Activated T-cell treated with anti-CD3 and anti-CD28 coated beads for 1 hour (primary cell): ENCODE measurements at places on chromosomes 2 and 18.

DNA sequence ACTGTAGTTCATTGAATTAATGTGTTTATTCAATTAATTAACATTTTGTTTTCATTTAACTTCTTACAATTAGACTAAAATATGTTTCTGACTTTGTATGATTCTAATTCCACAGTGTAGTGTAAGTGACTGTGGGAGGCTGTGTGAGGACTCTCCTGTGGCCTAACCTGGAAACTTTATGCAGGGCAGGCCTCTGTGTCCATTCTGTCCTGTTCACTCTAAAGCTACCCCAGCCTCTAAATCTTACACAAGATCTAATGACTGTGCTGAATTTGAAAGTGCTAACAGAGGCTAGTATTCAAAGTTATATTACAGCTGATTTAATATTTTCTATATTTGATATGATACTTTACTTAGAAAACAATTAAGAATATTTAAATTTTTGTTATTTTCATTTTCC is 270.5 kb upstream of the CDH19 start:
- no peak for DNase-seq

DNA sequence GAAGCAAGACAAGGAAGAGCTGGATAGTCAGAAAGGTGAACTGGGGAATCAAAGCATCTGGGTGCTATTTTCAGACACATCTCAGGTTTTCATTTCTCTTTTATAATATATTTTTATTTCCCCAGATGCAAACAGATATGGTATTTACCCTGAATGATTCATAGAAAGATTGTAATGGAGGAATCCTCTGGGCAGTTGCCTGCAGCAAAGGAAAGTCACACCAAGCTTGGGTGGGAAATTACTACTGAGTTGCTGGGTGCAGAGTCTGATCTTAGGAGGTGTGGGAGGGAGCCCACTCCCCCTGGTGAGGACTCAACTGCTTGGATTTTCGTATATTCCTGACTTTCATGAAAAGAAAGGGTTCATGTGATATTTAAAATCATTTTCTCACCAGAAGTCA is 2.1 kb downstream of the EFR3B start:
- no peak for DNase-seq

- no peak for DNase-seq
These were observed 90.1 kb upstream of the KLF7 start for GRCh38 chr2:207255565-207256470.

- DNase-seq, result no peak
These were observed 18.0 kb upstream of the SAG start for GRCh38 chr2:233289648-233290047.

GRCh38 chr2:149507974-149508373 is 79.6 kb downstream of the MMADHC start:
- no peak for DNase-seq

- DNase-seq, result no peak
These were observed 34.7 kb upstream of the RMND5A start for GRCh38 chr2:86685351-86685750.

GRCh38 chr2:85189606-85190270 is 56.5 kb downstream of the TCF7L1 start:
- no peak for DNase-seq

DNA sequence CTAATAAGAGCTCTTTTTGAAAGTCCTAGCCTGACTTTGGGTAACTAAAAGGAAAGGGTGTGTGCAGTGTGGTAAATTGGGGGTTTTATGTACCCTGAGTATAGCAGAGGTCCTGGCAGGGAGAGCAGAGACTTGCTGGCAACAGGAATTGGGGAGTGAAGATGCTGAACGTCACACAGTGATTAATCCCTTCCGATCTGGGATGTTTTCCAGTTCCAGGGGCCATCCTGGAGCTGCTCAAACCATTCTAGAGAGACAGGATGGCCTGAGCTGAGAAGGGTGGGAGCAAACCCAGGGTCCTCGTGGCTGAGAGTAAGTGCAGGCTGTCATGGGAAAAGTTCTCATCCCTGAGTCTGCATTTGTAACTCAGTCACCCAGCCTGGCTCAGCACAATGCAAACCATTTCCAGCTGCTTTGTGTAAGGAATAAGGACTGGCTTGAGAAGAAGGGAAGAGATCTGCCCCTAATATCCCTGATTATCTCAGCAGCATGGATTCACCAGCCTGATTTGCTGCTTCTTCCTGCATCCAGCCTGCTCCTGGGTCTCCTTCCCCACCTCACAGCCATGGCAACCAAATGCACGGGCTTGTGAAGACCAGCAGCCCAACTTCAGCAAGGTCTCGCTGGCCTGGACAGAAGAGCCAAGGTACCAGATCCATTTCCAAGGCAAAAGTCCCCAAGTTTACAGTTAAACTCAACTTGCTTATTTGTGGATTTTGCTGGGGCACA is 47.1 kb upstream of the CELF4 start:
- DNase-seq, result no peak

- DNase-seq, result no peak
These were observed 56.5 kb upstream of the ERBB4 start for GRCh38 chr2:212595036-212595654.

DNA sequence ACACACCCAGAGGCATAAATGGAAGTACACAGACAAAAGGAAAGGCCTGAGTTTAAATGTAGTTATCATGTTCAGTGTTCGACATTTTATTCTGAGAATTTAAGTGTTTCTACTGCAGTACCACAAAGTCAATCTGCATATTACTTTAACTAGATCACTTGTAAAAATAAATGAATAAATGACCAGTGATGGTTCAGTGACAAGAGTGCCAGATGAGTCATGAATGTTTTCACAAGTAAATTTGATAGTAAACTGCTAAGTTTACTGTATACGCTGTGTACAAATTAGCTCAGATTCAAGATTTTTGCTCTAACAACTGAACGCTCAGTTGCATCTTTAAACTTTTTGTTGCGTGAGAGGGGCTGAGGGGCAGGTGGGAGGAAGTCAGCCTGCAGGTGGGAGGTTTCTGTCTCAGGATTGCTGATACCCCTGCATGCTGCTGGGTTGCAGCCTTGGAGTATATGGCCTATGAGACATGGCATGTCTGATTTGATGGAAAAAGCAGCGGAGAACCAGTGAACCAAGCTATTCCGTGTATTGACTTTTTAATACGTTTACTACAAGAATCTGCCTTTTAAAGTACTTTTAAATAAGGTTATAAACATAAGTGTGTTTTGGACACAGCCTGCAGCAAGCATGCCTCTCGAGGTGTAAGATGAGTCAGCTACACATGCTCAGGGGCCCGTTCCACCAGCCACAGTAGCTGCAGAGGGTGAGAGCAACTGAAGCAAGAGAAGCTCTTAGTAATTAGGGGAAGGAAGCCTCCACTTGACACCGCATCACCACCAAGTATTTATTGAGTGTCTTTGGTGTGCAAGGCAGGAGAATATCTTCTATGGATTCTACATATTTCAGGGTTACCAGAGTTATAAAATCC is 245.1 kb downstream of the NEDD4L start:
- DNase-seq, result no peak

GRCh38 chr2:29841386-29842004 is 79.9 kb downstream of the ALK start:
- DNase-seq, result no peak

DNA sequence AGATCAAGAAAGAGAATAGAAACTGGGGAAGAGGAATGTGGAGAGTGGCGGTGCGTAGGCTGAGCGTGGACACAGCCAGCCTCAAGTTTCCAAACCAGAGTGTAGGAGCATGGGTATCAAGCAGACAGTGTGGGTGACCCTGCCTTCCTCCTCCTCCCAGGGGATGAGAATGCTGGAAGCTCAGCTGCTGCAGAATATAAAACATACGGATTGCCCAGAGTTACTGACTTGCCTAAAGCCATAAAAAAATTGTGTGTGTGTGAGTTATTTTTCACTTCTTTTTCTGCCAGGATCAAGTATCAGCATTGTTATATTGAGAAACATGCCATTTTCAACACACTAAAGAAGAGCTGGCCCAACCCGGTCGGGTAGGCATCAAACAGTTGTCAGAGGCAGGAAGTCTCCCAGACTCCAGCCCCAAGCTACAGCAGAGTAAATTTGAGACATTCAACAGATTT is 333.3 kb upstream of the ACVR2A start:
- no peak for DNase-seq

GRCh38 chr2:110805894-110806452 is 73.6 kb downstream of the ACOXL start:
- DNase-seq, result no peak

DNA sequence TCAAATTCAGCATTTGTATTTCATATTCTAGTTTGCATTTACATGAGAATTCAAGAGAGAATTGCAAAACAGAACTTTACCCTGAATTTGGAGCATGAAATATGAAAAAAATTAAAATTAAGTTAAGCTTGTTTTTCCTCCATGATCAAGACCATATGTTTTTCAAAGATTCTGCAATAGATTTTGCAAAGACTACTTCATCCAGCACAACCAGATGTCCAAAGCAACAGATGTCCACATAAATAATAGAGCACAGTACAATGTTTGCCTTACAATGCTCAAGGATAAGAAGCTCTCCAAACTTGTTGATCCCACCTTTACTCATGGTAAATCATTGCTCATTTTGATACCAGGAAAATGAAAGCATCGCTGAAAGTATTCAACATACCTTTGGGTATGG is 25.6 kb downstream of the FAP start:
- no peak for DNase-seq

GRCh38 chr2:146986161-146986560 is 858.7 kb upstream of the ACVR2A start:
- DNase-seq, result no peak

DNA sequence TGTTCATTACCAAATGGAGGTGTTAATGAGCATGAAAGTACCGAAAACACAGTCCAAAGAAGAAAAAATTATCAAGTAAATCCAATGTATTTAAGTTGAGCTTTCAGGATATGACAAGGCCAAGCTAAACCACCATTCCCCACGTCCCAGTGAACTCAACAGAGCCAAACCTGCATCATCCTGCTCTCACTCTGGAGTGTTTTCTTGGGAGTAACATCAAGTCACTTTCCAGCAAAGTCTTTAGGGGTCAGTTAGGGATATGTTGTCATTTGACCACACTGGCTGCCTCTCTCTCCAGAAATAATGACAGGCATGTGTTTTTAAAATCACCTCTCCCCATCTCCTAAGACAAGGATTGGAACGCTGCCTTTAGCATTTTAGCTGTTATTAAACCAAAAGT is 140.5 kb downstream of the SRBD1 start:
- DNase-seq, result no peak

GRCh38 chr2:103960951-103961350 is 893.0 kb upstream of the POU3F3 start:
- no peak for DNase-seq

DNA sequence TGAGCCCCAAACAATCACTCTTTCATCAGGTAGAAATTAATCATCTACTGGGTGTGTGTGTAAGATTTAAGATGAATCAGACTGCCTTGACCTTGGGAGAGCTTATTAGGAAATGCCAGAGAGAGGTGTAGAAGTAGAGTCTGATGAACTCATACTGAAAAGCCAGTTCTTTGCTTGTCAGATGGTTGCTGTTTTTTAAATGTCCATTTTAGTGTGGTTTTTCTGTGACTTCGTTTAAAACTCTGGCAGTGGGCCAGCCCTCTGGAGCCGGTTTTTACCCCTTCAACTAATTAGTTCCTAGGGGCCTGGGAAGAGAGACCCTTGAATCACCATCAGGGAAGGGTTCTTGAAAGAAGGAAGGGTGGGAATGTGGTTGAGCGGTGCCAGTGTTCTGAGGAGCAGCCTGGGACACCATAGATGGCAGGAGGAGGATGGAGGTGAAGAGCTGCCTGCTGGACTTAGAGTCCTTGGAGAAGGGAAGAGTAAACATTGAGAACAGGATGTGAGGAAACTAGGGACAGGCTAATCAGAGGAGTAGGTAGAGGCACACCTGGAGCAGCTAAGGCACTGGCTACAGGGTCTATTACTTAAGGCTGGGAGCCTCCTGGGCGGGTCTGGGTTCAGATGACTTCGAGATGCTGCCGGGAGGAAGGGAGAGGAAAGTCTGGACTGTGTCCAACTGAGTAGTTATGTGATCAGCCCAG is 66.1 kb downstream of the LRRFIP1 start:
- DNase-seq, result no peak

DNA sequence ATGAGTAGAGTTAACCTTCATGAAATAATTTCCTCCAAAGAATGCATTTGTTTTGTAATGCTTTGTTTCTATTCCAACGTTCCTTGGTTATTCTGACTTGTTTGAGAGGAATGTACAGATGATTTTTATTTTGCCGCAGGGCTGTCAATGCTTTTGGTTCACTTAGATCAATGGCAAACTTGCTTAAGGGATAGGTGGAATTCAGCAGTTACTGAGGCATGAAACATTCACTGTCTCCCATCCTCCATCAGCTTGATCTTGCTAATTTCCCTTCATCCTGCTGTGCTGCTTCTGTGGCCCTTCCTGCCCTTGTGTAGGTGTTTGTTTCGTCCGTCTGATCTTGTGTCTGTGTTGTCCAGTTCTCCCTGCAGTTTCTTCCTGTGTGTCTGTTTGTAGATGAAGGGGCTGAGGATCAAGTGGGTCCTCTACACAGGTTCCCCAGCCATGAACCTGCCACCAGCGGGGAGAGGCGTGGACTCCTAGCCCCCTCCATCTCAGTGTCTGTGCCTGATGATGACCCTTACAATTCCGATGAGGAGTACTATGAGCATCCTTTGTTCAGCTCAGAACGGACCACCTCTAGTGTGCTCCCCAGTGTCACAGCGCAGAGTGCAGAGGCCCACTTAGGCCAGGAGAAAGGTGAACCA is 84.2 kb upstream of the UNC80 start:
- DNase-seq, result no peak

DNA sequence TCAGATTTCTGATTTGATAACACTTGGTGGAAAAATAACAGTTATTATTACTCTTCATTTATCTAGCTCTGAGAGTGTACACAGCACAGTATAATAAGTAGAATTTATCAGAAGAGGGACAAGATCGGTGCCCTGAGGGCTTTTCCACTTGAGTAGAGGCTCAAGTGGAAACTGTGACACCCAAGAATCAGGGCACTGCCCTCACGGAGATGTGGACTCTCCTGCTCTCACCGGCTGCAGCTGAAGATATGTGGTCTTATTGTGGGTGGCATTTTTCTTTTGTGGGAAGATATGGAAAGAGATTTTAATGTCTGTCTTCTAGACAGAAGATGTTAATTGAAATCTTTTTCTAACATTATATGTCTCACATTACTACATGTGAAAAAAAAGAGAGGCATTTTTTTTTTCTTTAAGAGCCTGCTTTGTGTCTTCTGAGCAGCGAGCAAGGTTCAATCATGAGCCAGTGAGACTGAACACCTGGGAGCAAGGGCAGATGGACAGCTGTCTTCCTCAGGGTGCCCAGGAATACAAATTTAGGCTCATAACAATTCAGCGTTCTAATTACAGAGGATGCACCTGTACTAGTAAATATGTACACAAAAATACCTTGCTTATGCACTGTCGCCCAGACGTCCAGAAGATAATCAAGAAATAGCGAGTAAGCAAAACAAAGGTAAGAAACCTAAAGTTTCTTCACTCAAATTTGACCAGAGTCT is 1098.2 kb upstream of the FANCL start:
- no peak for DNase-seq

GRCh38 chr2:210429403-210430137 is 47.0 kb downstream of the LANCL1 start:
- DNase-seq, result no peak
